ENCODE measurements at places on chromosomes 6 and 20.
A peak's percentile ranks its signal among the peaks of the same experiment; 100 is the strongest.

DNA sequence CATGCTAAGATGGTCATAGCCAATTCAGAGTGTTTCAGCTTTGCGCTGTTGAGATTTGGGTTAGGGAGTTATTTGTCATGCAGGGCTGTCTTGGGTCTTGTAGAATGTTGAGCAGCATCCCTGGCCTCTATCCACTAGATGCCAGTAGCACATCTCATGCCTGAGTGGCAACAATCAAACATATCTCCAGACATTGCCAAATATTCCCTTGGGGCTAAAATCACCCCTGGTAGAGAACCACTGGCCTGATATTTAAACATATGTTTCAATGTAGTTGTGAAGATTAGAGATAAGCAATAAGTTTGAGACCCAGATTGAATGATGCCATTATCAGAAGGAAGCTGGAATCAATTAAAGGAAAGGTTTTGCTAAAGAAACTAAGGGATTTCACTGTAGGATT lies 463.3 kb downstream of the DOK5 start:
- no peak for DNase-seq

DNA sequence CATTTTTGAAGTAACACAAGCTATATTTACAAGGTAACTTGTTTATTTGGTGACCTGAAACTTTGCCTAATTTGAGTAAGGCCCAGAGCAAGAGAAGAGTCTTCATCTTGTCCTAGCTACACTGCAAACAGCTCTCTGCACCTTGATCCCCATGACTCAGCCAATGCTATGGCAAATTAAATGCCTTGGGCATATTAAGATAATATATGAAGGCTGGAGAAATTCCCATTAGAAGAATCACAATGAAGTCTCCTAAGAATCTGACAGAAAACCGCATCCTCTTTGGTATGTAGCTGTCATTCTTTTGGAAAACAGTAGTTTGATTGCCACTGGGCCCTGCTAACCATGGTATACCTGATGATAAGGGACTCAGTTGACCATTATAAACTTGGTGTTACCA lies 204.5 kb downstream of the UBE3D start:
- no peak for DNase-seq

GRCh38 chr6:33420491-33421343 lies 852 bp downstream of the SYNGAP1 start:
- peak; percentile 39 for DNase-seq

- no peak for DNase-seq
These were observed 6.9 kb upstream of the ZBTB12 start for GRCh38 chr6:31908791-31909190.

GRCh38 chr6:111846492-111847409 lies 26.5 kb downstream of the FYN start:
- no peak for DNase-seq

- no peak for DNase-seq
These were observed 18.1 kb downstream of the SLX4IP start for GRCh38 chr20:10453241-10453640.

Data from NCI-H2171 treated with DMSO at 0.1 percent for 48 hours (cell line).